ENCODE measurements at places on chromosomes 7 and 10. TPM values are rescaled to one million over a fixed set of nuclear protein-coding genes. Genes with fewer than 3 reads are reported as not detected.

Gene MUC12
- 9.2 TPM for polyA plus RNA-seq

Gene PKD1L1
- 0.07 TPM for polyA plus RNA-seq

Gene CASP7
- polyA plus RNA-seq = 19.8 TPM

Gene AKR1C8
- 0.19 TPM for polyA plus RNA-seq

Gene FAM13C
- polyA plus RNA-seq = 2.2 TPM

Gene CALD1
- 406 TPM for polyA plus RNA-seq
